ENCODE measurements at places on chromosomes 6 and 20. TPM values are rescaled to one million over a fixed set of nuclear protein-coding genes. Genes with fewer than 3 reads are reported as not detected.

DNA sequence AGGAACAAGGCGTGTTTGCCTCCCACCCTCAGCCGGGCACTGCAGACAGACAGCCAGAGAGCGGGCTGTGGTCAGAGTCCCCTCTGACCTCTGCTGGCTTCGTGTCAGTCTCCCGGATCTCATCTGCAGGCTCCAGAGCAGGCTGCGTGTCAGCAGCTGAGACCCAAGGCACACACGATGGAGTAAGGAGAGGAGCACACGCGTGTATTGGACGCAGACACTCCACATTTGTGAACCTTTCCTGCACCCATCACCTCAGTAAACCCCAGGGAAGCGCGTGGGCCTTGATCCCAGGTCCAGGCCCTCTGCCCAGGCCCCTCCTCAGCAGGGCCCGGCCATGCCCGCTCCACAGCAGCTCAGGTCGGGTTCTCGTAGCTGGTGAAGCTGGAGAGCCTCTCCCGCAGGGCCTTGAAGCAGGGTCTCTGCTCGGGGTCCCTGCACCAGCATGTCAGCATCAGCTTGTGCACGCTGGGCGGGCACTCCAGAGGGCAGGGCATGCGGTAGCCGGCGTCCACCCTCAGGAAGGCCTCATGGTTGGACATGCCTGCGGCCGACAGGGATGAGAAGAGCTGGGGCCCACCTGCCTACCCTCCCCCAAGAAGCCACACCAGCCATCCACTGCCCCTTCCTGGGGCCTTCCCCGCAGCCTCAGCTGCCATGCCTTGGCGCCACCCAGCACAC, 7.9 kb downstream of the PTK6 start:
- H3K27ac ChIP-seq: no peak overlapping the region
- no peaks in the 10 kb centered on the region for H3K4me1 ChIP-seq
- no peaks in the 10 kb centered on the region for H3K27me3 ChIP-seq
- no peak overlapping the region for H3K4me3 ChIP-seq
- no peaks in the 10 kb centered on the region for H3K36me3 ChIP-seq

The OTOR gene
- not detected for total RNA-seq

- no peak within 1 kb of the TSS for H3K4me3 ChIP-seq
- DNase-seq: no peak
- no peaks in the 10 kb centered on the region for H3K36me3 ChIP-seq
- H3K4me1 ChIP-seq: no peaks in the 10 kb centered on the region
- no peaks in the 10 kb centered on the region for H3K27me3 ChIP-seq
These were observed at the start of gene CTCFL for GRCh38 chr20:57524511-57525176. Gene CTCFL, minus strand, starts transcription at chr20:57525140. Its CDS starts 935 bp downstream, at chr20:57524205.

GRCh38 chr6:168171673-168172353, 92.8 kb upstream of the FRMD1 start:
- DNase-seq: no peak
- H3K4me1 ChIP-seq: no peaks in the 10 kb centered on the region
- H3K27me3 ChIP-seq: no peaks in the 10 kb centered on the region
- no peak overlapping the region for H3K4me3 ChIP-seq

The ZFP64 gene
- 15.7 TPM for total RNA-seq

The OXT gene
- not detected for total RNA-seq

GRCh38 chr6:160029525-160029924, 60.6 kb downstream of the IGF2R start:
- DNase-seq: peak; percentile 81
- no peaks in the 10 kb centered on the region for H3K27me3 ChIP-seq
- H3K27ac ChIP-seq: peak overlapping the region; percentile 75
- peaks cover 79% of the 10 kb centered on the region for H3K36me3 ChIP-seq

- H3K27me3 ChIP-seq: peaks cover 35% of the 10 kb centered on the region
- H3K36me3 ChIP-seq: no peaks in the 10 kb centered on the region
- no peak overlapping the region for H3K27ac ChIP-seq
These were observed 185.9 kb downstream of the TRIM27 start for GRCh38 chr6:28737750-28738395.

DNA sequence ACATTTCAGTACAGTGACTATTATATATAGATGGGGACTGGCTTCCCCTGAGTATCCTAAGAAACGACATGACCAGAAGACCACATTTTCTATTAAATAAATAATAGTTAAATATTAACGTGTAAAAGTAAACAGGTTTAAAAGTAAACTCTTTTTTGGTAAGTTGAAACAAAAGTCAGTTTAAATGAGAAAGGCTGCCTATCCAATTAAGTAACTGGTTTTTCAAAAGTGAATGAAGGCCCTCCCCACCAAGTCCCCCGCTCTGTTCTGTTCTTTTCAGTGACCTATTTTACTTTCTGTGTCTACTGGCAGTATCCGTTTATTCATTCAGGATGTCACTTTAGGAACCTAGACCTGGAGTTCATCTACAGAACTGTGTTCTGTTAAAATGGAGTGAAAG, 32.0 kb downstream of the QKI start:
- H3K4me3 ChIP-seq: no peak overlapping the region
- H3K36me3 ChIP-seq: no peaks in the 10 kb centered on the region
- DNase-seq: no peak
- no peaks in the 10 kb centered on the region for H3K27me3 ChIP-seq
- peaks cover 59% of the 10 kb centered on the region for H3K4me1 ChIP-seq

- no peak for DNase-seq
- H3K36me3 ChIP-seq: no peaks in the 10 kb centered on the region
- no peak overlapping the region for H3K4me3 ChIP-seq
- no peak overlapping the region for H3K27ac ChIP-seq
- no peaks in the 10 kb centered on the region for H3K4me1 ChIP-seq
- no peaks in the 10 kb centered on the region for H3K27me3 ChIP-seq
These were observed 399.6 kb downstream of the NKAIN2 start for GRCh38 chr6:124203101-124203811.

The TSPO2 gene
- total RNA-seq: not detected

- H3K4me3 ChIP-seq: no peak overlapping the region
- no peak overlapping the region for H3K27ac ChIP-seq
- no peaks in the 10 kb centered on the region for H3K36me3 ChIP-seq
- no peaks in the 10 kb centered on the region for H3K4me1 ChIP-seq
- H3K27me3 ChIP-seq: no peaks in the 10 kb centered on the region
These were observed 191.6 kb upstream of the EXOC2 start for GRCh38 chr6:884570-884969.

- no peak overlapping the region for H3K4me3 ChIP-seq
- DNase-seq: no peak
- no peaks in the 10 kb centered on the region for H3K4me1 ChIP-seq
These were observed 19.9 kb downstream of the DSP start for GRCh38 chr6:7561153-7561964.

DNA sequence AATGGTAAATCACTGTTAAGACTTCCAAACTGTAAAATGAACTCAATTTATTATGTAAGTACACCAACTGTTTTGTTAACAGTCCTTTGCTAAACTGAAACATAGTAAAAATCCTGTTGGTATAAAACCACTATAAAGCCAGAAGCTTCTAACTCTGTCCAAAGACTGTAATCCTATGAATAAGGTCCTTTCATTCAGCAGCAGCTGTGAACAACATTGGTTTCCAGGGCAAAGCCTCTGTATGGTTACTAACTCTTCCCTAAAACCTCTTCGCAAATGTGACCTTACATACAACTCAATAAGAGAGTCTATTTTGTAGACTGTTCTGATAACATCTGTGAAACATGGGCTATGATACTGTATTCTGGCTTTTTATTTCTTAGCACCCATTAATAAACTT, 40.1 kb downstream of the NUP153 start:
- H3K27me3 ChIP-seq: no peaks in the 10 kb centered on the region
- H3K4me3 ChIP-seq: no peak overlapping the region
- peaks cover 89% of the 10 kb centered on the region for H3K36me3 ChIP-seq
- DNase-seq: no peak
- no peaks in the 10 kb centered on the region for H3K4me1 ChIP-seq

The BHLHE23 gene
- total RNA-seq: not detected
